ENCODE measurements at places on chromosomes 6 and 20.

DNA sequence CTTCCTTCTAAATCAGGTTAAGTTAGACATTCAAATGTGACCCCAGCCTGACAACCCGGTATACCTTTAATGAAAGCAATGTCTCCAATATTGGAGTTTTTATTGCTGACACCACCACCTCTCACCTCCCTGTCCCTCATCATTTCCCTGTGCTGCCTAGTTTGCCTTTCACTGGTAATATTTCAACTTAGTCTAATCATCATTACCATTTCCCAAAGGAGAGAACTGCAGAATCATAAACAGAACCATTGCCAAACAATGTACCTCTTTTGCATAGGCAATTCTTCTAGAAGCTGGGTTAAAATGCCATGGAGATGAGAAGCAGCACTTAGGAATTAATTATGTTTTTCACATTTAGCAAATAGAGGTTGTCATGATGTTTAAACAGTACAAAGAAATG, 370.3 kb downstream of the LAMA2 start:
- DNase-seq, result no peak

DNA sequence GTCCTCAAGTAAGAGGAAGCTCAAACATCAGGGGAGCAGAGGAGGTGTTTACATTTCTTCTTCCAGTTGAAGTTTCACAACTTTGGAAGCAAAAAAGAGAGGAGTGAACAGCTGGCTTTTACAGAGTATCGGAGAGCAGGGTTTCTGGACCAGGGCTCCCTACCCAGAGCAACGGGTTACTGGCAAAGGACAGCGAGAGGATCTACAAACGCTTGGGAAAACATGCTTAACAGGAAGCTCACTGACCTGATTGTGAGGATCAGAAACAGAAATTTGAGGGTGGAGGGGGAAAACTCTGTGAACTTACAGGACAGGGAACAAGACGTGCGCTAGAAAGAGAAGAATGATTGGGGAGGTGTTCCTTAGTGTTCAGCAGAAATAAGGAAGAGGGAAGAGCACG, 85.7 kb upstream of the TAB2 start:
- DNase-seq, result no peak

DNA sequence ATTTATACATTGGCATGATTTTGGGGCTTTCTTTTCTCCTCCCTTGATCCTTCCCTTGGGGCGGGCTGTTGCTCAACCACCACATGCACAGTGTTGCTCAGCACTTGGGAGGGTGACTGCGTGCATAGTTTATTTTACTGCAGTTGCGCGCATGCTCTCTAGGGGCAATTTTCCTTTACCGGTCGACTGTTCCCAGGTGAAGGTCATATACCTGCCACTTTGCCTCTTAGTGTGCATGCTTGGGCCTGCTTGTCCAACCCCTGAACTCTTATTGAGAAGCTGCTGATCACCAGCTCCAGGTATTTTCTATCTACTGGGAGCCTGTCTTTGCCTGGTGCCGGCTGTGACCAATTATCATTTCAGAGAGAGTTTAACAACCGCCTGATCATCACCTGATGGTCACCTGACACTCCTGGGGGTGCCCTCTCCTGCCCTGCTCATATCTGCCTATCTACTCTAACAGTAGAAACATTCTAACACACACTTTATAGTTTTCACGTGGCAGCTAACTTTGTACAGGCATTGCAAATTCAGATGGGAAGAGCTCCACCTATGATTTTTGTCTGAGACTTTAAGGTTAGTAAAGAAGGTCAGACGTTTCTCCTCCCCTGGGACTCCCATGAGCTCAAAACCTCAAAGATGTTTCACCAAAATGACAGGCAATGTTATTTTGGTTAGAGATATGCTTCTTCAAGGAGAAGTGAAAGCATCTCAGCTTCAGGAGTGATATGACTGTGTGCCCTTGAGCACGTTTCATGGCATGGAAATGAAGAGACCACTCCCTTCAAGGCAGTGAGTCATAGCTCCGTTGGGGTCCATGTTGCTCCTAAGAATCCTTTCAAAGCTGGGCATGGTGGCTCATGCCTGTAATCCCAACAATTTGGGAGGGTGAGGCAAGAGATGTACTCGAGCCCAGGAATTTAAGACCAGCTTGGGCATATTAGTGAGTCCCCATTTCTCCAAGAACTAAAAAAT, 227.5 kb upstream of the MYLIP start:
- DNase-seq, result no peak

GRCh38 chr6:149477544-149477943, 7.3 kb downstream of the ZC3H12D start:
- no peak for DNase-seq

GRCh38 chr6:90369024-90369519, 72.4 kb upstream of the BACH2 start:
- no peak for DNase-seq

- no peak for DNase-seq
Measured at GRCh38 chr6:7879980-7880717, 30.4 kb downstream of the TXNDC5 start.

- DNase-seq, result no peak
Measured at GRCh38 chr6:56486681-56487080, 156.0 kb downstream of the DST start.

- DNase-seq, result no peak
Measured at GRCh38 chr20:2706688-2707352, 14.2 kb downstream of the EBF4 start.

GRCh38 chr6:139903411-139904157, 529.1 kb upstream of the CITED2 start:
- DNase-seq, result no peak

DNA sequence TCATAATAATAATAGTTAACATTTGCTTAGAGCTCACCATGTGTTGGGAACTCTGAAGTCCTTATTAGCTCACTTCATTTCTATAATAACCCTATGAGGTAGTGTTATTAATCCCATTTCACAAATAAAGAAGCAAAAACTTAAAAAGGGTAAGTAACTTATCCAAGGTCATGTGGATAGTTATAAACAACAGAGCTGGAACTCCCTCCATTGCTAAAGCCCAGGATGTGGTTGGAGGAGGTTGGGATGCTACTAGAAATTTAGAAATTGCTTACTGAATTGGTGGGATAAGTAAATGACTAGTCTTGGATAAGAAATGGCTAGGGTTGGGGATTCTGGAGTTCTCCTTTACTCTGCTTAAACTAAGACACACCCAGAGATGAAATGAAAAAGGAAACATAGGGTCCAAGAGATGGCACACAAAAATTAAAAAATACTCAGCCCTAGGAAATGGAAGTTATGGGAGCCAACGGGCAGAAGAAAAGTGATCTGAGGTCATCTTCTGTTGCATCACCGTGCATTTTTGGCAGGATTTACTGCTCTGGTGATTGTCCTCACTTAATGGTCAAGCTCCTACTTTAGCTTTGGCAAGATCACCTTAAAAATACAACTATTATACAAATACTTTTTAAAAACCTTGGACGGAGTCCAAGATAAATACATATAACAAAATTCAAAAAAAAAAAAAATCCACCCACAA, 7.7 kb upstream of the CLIC5 start:
- DNase-seq, result no peak

DNA sequence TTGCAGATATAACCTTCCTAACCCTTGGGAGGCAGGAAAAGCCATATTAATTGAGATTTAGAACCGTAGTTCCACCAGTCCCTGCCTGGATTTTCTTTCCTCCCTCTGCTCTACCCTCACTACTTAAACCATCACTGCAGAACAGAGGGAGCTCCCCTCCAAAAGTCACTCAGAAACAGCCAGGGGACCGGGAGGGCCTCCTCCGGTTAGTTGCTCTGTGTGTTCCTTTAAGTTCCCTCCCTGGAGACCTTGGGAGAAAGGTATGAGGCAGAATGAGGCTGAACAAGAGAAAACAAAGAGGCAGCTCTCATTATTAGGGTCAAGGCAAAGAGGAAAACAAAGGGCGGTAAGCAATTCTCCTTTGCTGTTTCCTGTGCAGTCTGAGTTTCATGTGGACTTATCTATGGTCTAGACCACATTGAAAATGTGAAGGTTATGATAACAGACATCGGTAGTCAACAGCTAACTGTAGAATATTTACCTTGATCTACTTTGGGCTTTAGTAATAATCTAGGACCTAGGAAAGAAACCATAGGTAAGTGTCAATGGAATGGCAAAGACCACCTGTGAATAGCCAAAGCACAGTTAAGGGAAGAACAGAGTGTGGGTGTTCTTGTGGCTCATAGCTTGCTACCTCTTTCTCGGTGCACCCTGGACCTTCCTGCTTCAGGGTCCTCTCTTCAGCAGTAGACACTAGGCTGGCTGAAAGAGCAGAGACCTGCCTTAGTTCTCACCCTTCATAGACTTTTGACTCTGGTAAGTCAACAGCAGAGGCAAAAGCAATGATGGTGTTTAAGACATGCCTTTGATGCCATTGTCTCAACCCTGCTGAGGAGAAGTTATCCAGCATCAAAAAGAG, 250.9 kb upstream of the CITED2 start:
- DNase-seq, result no peak

DNA sequence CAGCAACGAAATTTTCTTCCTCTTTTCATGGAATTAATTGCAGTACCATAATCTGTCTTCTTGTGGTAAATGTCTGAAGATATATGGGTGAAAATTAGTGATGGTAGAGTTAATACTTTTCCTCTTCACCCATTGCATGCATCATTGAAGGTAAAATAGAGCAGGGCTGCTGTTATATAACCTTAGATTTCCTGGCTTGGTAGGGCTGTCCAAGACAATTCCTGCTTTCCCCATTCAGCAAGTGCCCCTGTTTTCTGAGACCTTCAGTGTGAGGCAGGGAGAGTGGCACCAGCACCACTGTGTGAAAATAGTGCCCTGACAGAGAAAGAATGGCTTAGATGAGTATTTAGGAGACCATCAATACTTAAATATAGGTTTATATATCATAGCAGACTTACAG, 202.0 kb downstream of the ZFAND3 start:
- DNase-seq, result no peak

GRCh38 chr6:130425537-130425936, 59.7 kb downstream of the TMEM200A start:
- DNase-seq, result no peak

DNA sequence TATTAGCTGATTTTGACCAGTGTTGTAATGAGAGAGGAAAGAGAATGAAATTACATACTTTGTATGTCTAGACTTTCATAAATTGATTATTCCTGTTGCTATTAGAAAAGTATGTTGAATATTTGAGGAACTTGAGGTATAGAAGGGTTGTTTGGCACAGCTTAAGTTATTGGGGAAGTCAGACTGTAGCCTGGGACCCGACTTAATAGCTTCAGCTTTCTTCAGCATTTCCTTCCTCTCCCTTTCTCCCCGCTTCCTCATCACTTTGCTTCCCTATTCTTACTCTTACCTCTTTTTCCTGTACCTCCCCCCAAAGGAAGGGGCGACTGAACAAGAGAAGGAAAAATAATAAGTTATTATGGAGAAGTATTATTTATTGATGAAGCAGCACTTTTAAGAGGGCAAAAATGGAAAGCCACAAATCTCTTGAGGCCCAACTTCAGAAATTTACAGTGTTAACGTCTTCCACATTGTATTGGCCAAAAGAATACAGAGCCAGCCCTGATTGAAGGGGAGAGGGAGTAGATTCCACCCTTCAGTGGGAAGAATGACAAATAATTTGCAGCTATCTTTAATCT, 7.4 kb downstream of the SENP6 start:
- DNase-seq, result no peak

DNA sequence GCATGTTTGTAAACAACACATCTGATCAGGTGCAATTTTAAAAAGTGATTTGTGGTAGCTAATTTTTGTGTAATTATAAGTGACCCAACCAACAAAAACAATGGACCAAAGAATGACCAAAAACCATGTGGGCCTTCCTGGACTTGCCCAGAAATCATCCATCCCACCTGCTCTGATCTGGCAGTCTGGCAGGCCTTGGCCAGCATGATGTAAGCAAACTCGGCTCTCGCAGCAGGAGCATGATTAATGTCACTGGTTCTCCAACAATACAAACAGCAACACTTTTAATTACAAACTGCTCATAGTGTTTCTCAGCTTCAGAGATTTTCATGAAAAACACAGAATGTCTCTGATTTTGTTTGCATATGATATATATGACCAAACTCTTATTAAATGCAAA, 16.1 kb downstream of the TP53INP2 start:
- DNase-seq, result no peak

GRCh38 chr6:91626911-91627310, 1040.0 kb upstream of the MAP3K7 start:
- DNase-seq, result no peak

DNA sequence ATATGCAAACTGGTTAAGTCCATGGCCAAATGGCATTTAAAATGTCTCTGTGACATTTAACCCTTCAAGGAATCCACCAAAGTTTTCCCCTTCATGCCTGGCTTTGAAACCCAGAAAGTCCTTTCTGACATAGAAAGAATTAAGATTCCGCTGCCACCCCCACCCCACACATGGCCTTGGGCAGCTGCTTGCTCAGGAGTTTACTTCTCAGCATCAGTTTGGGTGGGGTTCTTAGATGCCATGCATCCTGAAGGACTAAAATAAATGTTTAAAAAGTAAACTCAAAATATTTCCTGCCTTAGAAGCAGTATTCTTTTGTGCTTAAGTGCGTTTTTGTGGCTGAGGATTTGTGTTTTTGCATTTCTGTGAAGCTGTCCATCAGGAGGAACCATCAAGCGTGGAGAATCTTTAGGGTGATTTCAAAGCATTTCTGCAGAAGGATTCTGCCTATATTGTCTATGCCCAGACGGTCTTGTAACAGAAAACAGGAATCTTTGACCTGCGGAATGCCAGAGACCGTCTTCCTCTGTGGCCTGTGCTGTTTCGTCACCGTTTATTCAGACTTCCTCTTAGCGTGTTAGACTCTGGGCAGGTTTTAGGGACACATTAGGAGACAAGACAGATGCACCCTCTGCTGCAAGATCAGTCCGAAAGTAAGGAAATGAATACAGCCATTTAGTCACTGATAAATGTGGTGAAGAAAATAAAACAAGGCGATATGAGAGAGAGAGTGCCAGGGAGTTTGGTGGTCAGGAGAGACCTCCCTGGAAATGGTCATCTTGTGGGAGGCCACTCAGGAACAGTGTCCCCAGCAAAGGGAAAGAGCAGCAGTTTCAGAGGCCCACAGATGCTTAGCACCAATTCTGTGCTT, 6.2 kb downstream of the DUSP22 start:
- no peak for DNase-seq

- DNase-seq, result no peak
Measured at GRCh38 chr6:12351672-12352071, 61.5 kb downstream of the EDN1 start.

DNA sequence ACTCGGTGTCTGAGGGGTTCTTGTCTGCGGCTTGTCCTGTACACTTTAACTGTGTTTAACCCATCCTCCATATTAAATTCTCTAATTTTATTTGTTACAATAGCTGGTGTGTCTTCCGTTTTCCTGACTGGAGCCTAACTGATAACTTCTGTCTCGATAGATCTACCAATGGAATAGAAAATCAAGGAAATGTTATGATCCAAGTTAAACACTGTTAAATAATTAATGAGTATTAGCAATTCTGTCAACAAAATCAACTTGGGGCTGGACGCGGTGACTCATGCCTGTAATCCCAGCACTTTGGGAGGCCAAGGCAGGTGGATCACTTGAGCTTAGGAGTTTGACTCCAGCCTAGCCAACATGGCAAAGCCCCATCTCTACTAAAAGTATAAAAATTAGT, 81.7 kb downstream of the DNAH8 start:
- no peak for DNase-seq

- DNase-seq, result no peak
Measured at GRCh38 chr20:34254979-34255378, 13.8 kb downstream of the ASIP start.

All from pancreas (tissue), 10 donors.